ENCODE measurements at places on chromosomes 6 and 20.
A peak's percentile ranks its signal among the peaks of the same experiment; 100 is the strongest.

DNA sequence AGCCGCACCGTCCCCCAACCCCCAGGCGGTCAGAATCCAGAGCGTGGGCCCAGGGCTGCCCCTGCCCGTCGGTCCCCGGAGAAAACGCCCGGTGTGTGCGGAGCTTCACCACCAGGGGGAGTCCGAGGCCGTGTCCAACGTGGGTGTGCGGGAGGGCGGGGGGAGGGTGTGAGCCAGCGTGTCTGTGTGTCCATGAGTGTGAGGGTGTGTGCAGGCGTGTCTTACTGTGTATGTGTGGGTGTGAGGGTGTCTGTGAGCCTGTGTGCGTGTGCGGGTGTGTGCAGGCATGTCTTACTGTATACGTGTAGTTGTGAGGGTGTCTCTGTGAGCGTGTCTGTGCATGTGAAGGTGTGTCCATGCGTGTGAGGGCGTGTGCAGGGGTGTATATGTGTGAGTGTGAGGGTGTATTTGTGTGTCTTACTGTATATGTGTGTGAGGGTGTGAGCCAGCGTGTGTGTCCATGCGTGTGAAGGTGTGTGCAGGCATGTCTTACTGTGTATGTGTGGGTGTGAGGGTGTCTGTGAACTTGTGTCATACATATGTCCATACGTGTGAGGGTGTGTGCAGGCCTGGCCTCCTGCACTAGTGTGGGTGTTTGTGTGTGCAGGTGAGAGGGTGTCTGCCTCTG lies 24.6 kb upstream of the GATA5 start:
- peak; percentile 75 for DNase-seq

DNA sequence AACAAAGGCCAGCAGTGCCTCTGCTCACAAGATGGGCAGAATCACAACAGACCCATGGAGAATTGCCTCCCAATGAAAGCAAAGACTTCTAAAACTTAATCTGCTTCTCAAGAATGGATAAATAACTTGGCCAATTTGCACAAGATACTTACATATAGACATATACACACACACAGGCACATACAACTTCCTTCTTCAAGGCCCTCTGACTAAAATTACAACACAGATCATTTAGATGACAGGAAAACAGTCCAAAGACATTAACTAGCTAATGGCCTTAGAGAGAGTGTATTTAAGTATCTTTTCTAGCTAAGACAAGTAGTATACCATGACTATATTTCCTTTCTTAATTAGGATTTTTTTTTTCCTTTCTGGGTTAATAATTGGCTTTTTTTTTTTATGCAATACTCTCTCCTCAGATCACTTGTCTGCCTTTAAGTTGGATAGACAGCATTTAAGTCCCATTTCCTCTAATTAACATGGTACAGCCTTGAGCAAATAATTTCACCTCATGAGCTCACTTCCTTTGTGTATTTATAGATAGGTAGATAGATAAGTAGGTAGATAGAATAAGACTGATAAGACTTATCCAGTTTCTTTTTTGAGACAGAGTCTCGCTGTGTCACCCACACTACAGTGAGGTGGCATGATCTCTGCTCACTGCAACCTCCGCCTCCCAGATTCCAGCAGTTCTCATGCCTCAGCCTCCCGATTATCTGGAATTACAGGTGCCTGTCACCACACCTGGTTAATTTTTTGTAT lies 70.0 kb downstream of the NRSN1 start:
- DNase-seq: no peak

GRCh38 chr6:7439228-7439627 lies 49.6 kb downstream of the RIOK1 start:
- DNase-seq: no peak

DNA sequence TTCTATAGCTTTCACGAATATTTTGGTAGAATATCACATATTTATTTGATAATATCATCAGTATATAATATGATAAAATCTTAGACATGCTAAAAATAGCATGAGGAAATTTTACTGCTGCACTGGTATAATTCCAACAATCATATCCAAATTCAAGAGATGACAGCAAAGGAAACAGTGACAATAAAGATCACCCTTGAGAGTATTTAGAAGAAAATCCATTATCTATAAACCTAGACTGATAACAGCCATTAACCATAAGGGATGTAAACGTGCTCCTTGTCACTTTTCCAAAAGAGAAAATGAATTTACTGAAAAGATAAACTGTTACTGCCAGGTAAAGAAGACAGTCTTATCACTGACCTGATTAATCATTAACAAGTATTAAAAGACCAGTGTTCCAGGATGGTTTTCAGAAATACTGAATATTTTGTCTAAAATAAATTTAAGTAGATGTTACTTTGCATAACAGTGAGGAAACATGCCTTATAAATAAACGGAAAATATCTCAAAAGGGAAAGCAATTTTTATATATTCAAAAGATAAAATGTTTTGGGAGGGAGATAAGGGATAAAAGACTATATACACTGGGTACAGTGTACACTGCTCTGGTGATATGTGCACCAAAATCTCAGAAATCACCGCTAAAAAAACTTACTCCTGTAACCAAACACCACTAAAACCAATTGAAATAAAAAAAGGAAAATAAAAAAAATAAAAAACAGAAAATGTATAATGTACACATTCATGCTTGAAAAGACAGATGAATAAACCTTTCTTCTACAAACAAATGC lies 1704.7 kb downstream of the HACE1 start:
- DNase-seq: no peak

GRCh38 chr6:150499882-150500312 lies 99.8 kb upstream of the PLEKHG1 start:
- no peak for DNase-seq

- peak; percentile 67 for DNase-seq
These were observed 18.0 kb upstream of the CSNK2A1 start for GRCh38 chr20:561437-562231.

DNA sequence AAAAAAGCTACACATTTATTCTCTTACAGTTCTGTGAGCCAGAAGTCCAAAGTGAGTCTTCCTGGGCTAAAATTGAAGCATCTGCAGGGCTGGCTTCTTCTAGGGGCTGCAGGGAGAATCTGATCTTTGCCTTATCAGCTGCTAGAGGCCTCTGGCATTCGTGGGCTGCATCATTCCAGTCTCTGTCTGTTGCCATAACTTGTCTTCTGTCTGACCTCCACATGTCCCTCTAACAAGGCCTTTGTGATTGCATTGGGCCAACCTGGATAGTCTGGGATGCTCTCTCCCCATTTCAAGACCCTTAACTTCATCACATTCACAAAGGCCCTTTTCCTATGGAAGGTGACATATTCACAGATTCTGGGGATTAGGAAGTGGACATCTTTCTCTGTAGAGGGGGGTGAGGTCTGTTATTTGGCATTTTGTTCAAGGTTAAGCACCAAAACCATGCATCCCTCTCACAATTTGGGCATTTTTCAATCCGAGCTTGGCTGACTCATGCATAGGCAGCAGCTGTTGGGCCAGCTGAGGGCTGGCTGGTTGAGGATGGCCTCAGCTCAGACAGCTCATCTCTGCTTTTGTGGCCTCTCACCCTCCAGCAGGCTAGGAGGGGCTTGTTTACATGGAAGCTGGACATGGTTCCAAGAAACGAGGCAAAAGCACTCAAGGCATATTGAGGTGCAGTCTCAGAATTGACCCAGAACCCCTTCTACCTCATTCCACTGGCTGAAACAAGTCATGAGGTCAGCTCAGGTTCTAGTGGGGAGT lies 116.1 kb upstream of the NXT1 start:
- no peak for DNase-seq

- DNase-seq: no peak
These were observed 239.8 kb downstream of the ARID1B start for GRCh38 chr6:157017022-157017421.

DNA sequence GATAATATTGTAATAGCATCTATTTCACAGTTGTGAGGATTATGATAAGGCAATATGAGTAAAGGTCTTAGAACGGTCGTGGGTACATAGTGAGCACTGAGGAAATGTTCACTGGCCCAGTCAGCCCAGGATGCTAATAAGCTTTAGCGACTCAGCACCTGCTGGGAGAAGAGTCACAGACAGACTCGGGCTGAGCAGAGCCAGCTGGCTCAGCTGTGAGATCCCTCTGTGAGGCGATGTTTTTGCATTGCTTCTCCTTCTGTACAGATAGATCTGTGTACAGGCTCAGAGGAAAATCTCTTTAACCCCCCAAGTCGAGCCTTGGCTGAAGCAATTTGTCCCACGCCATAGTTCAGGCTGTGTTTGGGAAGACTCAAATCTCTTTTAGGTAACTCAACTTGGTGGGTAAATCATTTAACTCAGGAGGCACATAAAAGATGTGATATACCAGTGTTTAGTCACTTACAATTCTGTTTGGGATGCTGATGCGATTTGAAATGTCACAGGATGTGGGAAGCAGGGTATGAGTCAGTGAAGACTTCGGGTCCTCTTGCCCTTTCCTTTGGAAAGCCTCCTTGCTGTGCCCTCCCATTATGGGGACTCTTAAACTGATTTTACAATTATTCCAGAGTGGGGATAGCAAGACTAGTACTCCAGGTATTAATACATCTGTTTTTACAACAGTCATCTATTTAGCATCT lies 53.1 kb downstream of the PHACTR1 start:
- DNase-seq: no peak

DNA sequence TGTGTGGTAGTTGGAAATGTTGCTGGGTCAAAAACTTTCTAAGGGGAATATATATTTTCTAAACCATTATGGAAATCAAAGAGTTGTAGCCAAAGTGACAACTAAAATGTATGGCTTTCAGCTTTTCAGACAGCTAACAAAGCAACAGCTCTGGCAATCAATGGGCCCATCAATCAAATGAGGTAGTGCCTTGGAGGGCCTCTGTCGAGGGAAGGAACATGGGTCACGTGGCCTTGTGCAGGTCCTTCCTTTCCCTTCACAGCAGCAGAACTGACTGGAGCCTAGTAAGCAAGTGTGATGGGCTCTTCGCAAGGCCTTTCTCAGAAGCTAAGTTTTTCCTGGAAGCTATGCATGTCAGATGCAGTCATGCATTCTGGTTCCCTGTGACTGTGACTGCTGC lies 17.9 kb downstream of the FAXC start:
- DNase-seq: no peak

DNA sequence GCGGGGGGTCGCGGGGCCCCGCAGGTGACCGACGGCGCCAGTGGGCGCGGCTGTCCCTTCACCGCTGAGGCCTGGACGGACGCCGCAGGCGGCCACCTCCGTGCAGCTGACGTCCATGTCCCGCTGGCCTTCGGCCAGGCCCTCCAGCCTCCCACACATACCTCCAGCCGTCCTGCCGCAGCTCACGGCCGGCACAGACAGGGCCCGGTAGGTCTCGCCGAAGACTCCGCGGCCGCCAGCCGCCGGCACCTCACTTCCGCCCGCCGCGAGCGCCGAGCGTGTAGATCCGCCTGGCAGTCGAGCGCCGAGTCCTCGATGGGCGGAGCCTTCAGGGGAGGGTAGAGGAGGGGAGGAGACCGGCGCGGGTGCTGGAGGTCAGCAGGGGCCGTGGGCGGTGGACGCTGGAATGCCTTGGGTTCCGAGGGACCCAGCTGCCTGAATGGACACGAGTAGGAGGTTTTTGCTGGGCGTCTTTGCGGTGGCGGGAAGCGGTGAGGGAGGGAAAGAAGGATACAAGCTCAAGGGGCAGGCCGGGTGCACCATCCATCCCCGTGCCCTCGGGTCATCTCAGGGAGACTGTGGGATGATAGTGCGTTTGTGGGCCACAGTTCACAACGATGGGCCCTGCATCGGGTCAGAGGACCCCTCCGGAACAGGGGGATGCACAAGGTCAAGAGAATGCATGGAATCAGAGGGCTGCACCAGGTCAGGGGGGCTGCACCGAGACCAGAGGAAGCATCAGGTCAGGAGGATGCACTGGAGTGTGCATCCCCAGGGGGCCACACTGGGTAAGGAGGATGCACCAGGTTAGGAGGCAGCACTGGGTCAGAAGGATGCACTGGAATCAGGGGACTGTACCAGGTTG lies at the start of gene EXOC2:
Gene EXOC2 (minus strand): TSS at position 282 of the 865 bp plus-strand sequence. CDS start 55,321 bp downstream, outside the sequence.
- peak; percentile 87 for DNase-seq

DNA sequence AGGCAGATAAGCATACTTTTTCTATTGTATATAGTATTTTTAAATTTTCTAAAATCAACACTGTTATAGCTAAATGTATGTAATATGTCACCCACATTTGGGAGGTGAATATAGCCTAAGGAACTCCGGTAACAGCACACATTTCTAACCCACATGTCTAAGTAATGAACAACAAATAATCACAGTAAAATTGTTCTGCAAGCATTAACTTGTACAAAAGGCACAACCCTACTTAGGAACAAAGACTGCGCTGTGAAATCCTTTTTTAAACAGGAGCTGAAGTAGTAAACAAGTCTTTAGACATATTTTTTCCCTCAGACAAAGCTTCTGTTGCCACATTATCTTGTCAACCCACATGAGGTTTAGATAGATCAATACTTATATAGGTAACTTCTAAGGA lies 872.4 kb upstream of the SLC35B3 start:
- no peak for DNase-seq

GRCh38 chr6:80725156-80725930 lies 618.9 kb downstream of the BCKDHB start:
- DNase-seq: no peak

DNA sequence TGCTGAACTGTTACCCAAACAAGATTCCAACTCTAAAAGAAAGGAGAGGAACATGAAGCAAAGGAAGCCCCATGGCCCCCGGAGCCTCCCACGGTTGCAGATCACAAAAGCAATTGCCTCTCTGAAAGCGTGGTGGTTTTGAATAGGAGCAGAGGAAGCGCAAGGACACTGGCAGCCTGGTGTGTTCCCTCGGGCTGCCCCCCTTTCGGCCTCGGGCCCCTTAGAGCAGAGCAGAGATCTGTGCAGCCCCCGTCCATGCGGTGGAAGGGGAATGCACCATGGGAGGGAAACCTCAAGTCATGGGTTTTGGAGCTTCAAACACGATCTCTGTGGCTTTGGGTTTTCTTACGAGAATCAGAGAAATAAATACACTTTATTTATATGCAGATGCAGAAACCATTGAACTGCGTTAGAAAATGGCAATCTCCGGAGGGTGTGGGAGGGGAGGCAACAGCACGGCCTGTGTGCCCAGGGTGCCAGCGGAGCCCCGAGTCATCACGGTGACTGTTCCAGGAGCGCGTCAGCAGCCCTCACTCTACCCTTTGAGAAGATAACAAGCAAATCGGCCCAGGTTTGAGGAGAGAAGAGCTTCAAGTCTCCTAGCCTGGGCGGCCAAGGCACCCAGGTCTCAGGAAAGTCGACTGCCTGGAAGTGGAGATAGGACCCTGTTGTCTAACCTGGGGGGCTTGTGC lies 20.5 kb downstream of the FOXF2 start:
- no peak for DNase-seq
